Upper lobe of right lung (tissue), 1 donor: ENCODE measurements at places on chromosomes 11 and 22. TPM values are rescaled to one million over a fixed set of nuclear protein-coding genes. Genes with fewer than 3 reads are reported as not detected.

- H3K27ac ChIP-seq, result no peak overlapping the region
- no peaks in the 10 kb centered on the region for H3K4me1 ChIP-seq
- no peaks in the 10 kb centered on the region for H3K36me3 ChIP-seq
- no peak overlapping the region for H3K4me3 ChIP-seq
- DNase-seq, result no peak
Observed at GRCh38 chr22:21079493-21079892, 33.7 kb downstream of the LRRC74B start.

CDC45 gene
- total RNA-seq, result 0.58 TPM

MIAT gene
- 6.1 TPM for total RNA-seq

GRCh38 chr11:86547727-86548126 lies 124.7 kb downstream of the ME3 start:
- no peak for DNase-seq
- H3K4me1 ChIP-seq, result peaks cover 37% of the 10 kb centered on the region
- no peaks in the 10 kb centered on the region for H3K36me3 ChIP-seq
- H3K4me3 ChIP-seq, result no peak overlapping the region
- no peaks in the 10 kb centered on the region for H3K27me3 ChIP-seq

DNA sequence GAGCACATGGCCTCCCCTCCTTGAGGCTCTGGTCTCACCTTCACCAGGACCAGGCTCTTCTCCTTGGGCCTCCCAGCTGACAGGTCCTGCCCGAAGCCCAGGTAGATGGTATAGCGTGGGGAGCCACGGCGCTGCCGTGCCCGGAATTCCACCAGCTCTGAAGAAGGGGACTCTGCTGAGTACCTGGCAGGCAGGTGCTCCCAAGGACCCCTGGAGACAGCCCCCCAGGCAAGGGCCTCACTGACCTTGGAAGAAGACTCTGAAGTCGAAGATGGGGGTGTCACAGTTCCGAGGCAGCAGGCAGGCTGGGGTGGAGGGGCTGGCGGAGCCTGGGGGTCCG lies 2.8 kb downstream of the IRF7 start:
- peak overlapping the region; percentile 36 for H3K27ac ChIP-seq
- H3K36me3 ChIP-seq, result peaks cover 54% of the 10 kb centered on the region
- no peak overlapping the region for H3K4me3 ChIP-seq
- DNase-seq, result peak; percentile 63
- peaks cover 28% of the 10 kb centered on the region for H3K4me1 ChIP-seq

CDC42BPG gene
- 20.9 TPM for total RNA-seq

GALR3 gene
- total RNA-seq, result not detected

DNA sequence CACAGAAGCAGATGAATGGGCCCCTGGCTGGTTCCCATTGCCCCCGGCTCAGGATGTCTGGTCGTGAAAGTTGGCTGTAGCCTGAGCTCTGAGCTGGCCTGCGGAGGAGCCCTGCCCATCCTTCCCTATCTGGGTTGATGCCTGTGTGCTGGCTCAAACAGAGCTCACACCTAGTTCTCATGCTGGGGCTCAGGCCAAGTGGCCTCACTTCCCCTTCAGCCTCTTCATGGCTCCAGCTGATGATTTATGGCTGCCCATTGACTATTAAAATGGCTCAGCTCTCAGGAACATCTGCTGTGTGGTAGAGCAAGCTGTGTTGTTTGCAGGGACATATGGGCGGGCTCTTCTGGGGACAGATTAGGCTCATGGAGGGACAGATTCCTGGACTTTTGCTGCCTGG lies 64.7 kb downstream of the ADAMTS15 start:
- no peaks in the 10 kb centered on the region for H3K27me3 ChIP-seq
- peaks cover 10% of the 10 kb centered on the region for H3K4me1 ChIP-seq
- no peak overlapping the region for H3K27ac ChIP-seq
- no peaks in the 10 kb centered on the region for H3K36me3 ChIP-seq
- no peak overlapping the region for H3K4me3 ChIP-seq
- no peak for DNase-seq

- no peak overlapping the region for H3K4me3 ChIP-seq
- H3K27me3 ChIP-seq, result no peaks in the 10 kb centered on the region
- H3K36me3 ChIP-seq, result no peaks in the 10 kb centered on the region
- H3K4me1 ChIP-seq, result no peaks in the 10 kb centered on the region
Observed at GRCh38 chr11:36239636-36240035, 49.6 kb downstream of the COMMD9 start.

DNA sequence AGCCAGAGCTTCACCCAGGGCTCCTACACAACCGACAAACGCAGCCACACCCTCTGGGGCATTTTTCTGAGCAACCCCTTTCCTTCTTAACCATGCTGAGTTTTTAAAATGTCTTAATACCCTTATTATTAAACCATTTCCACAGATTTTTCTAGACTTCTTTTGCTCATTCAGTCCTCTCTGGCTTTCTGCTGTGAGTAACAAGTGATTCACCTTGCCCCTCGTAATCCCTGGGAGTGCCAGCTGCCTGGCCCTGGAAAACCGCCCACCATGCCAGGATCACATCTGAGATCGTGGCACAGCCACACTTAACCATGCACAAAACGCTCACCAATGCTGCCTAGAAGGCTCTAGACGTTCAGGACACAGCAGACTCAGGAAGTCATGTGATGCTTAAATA lies 25.4 kb downstream of the YPEL1 start:
- no peaks in the 10 kb centered on the region for H3K27me3 ChIP-seq
- no peak overlapping the region for H3K4me3 ChIP-seq
- H3K36me3 ChIP-seq, result no peaks in the 10 kb centered on the region
- H3K27ac ChIP-seq, result no peak overlapping the region

DNA sequence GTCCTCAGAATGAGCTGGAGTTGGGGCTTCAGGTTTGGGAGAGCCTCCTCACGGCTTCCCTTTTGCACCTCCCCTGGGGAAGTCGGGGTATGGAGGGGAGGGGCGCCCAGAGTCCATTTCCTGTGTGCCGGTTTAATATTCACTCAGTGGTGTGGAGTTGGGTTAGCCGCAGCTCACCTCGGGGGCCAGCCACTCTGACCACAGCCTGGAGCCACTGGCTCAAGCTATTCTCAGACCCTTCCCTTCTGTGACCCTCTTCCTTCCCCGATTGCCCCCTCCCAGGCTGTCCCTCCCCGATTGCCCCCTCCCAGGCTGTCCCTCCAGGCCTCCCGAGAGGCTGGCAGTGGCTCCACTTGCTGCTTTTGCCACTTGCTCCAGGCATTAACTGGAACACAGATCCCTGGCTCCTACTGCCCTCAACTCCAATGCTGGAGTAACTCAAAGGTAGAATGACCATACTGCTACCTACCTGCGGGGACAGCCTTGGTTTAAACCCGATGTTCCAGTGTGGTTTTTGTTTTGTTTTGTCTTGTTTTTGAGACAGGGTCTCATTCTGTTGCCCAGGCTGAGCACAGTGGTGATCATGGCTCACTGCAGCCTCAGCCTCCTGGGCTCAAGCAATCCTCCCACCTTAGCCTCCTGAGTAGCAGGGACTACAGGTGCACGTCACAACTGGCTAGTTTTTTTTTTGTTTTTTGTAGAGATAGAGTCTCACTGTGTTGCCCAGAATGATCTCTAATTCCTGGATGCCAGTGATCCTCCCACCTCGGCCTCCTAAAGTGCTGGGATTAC lies 29.3 kb downstream of the RPUSD4 start:
- H3K27me3 ChIP-seq, result no peaks in the 10 kb centered on the region
- no peaks in the 10 kb centered on the region for H3K36me3 ChIP-seq
- DNase-seq, result no peak
- H3K4me3 ChIP-seq, result no peak overlapping the region

- no peak overlapping the region for H3K4me3 ChIP-seq
- H3K36me3 ChIP-seq, result no peaks in the 10 kb centered on the region
Observed at GRCh38 chr11:59558270-59558643, 46.9 kb downstream of the OR4D9 start.

DNA sequence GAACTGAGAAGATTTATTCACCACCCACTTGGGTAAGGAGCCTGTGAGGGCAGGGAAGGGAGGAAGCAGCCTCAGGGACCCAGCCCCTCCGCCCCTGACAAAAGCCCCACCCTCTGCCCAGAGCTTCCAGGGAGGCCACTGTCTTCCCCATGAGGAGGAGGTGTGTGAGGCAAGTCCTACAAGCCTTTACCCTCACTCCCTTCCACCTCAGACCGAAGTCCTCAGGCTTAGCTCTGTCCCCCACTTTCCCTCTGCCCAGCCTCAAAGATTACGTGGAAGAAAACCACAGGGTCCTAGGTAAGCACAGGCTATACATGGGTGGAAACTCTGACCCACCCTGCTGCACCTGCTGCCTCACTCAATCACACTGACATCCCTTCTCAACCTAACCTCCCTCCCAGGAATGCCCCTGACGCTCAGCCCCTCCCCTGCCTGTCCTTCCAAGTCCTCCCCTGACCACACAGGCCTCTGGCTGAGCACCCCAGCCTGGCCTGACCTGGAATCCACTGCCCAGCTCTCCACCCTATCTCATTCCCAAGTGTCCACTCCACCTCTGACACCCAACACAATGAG lies 3.6 kb upstream of the ARAP1 start:
- H3K27me3 ChIP-seq, result no peaks in the 10 kb centered on the region
- no peak overlapping the region for H3K4me3 ChIP-seq

GRCh38 chr11:24628224-24628776 lies 131.4 kb downstream of the LUZP2 start:
- H3K4me1 ChIP-seq, result no peaks in the 10 kb centered on the region
- DNase-seq, result no peak
- H3K27ac ChIP-seq, result no peak overlapping the region
- H3K36me3 ChIP-seq, result no peaks in the 10 kb centered on the region
- no peak overlapping the region for H3K4me3 ChIP-seq

DNA sequence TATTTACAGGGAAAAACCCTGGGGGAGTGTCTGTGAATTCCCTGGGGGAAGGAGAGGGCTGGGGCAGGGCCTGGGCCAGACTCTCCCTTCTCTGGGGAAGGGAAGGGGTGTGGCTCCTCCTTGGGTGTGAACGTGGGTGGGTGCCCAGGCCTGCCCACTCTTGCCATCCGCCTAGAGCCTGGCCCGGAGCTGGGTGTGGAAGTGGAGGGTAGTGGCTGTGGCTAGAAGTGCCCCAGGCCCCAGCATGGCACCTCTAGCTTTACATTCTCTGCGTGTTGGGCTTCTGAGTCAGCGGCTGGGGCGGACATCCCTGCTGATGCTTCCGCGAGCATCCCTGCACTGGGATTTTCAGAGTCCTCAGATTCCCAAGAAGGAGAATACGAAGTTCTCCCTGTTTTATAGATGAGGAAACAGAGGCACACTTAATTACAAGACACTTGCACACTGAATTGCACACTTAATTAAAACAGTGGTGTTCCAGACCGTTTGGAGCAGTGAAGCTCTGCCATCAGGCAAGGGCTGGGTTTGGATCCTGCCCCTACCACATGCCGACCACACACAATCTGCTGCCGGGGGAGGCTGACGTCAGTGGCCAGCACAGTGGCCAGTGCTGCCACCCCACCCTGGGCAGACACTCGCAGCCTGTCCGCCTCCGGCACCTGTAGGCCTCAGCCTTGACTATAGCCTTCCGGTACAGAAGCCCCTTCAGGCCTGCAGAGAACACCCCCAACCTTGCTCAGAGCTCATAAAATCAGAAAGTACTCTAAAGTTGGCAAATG lies 7.6 kb downstream of the BAD start:
- no peak overlapping the region for H3K4me3 ChIP-seq
- peaks cover 30% of the 10 kb centered on the region for H3K36me3 ChIP-seq
- no peak overlapping the region for H3K27ac ChIP-seq
- peaks cover 11% of the 10 kb centered on the region for H3K4me1 ChIP-seq
- no peak for DNase-seq
- no peaks in the 10 kb centered on the region for H3K27me3 ChIP-seq

DNA sequence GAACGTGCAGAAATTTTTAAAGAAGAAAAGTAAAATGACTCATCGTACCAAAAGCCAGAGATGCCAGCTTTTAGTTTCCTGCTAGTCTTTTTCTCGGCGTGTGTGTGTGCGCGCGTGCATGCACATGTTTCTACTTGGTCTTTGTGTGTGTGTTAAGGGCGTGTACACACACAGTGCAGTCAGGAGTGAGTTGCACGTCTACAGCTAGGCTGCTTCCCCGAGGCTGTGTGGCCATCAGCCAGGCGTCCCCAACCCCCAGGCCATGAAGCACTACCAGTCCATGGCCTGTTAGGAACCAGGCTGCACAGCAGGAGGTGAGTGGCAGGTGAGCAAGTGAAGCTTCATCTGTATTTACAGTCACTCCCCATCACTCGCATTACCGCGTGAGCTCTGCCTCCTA lies 36.4 kb downstream of the KCNQ1 start:
- DNase-seq, result peak; percentile 56
- peaks cover 3% of the 10 kb centered on the region for H3K4me1 ChIP-seq
- H3K4me3 ChIP-seq, result no peak overlapping the region

DNA sequence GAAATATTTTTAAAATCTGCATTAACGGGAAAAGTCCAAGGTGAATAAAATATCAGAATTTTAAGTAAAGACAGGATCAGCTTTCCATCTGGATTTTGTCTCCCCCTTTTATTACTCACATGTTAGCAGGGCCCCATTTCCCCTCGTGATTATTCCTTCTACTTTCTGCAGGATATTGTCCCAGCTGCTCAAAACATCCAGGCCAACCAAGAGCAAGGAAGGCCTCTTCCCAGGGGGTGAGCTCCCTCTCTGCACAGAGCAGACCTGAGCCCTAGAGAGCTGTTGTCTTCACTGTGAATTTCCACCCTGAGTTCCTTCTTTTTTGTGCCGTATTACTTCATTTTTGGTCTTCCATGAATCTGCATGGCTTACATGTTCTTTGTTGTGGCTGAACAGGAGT lies 3.7 kb upstream of the TMPRSS13 start:
- H3K27ac ChIP-seq, result no peak overlapping the region
- H3K4me1 ChIP-seq, result peaks cover 10% of the 10 kb centered on the region

- no peaks in the 10 kb centered on the region for H3K27me3 ChIP-seq
- DNase-seq, result no peak
- no peak overlapping the region for H3K27ac ChIP-seq
- no peak overlapping the region for H3K4me3 ChIP-seq
Observed at GRCh38 chr11:12890476-12890875, 118.6 kb upstream of the RASSF10 start.

SCUBE2 gene
- 9.9 TPM for total RNA-seq

DNA sequence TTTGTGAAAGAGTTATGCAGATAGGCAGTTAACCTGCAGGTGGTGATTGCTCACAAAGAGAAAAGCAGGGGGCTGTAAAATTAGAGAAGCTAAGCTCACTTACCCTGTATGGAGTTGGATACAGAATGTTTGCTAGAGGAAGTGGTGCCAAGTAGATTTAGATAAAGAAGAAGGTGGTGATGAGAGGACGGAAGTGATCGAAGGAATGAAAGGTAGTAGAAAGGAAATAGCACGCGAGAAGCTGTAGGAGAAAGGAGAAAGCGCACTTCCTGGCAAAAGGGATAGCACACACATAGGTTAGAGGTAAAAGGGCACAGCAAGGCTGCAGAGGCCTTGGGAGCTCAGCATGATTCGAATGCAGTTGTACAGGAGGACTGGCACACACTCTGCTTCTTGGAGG lies 87.3 kb upstream of the CTSC start:
- H3K36me3 ChIP-seq, result no peaks in the 10 kb centered on the region
- H3K4me3 ChIP-seq, result no peak overlapping the region
- no peak overlapping the region for H3K27ac ChIP-seq

DNA sequence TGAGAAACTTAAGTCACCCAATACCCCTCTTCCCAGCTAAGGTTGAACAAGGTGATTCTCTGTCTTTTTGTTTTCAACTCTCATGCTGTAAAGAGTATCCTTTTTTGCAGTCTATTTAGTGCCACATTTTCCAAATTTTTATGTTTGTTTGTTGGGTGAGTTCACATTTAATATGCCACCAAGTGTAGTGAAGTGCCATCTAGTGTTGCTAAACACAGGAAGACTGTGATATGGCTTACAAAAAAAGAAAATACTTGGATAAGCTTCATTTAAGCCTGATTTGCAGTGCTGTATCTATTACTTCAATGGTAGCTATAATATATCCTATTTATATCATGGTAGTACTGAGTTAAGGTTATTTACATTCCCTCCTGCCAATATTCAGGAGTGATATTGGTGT lies 319.2 kb upstream of the CHORDC1 start:
- no peak for DNase-seq
